ENCODE measurements at places on chromosomes 13 and 19.

DNA sequence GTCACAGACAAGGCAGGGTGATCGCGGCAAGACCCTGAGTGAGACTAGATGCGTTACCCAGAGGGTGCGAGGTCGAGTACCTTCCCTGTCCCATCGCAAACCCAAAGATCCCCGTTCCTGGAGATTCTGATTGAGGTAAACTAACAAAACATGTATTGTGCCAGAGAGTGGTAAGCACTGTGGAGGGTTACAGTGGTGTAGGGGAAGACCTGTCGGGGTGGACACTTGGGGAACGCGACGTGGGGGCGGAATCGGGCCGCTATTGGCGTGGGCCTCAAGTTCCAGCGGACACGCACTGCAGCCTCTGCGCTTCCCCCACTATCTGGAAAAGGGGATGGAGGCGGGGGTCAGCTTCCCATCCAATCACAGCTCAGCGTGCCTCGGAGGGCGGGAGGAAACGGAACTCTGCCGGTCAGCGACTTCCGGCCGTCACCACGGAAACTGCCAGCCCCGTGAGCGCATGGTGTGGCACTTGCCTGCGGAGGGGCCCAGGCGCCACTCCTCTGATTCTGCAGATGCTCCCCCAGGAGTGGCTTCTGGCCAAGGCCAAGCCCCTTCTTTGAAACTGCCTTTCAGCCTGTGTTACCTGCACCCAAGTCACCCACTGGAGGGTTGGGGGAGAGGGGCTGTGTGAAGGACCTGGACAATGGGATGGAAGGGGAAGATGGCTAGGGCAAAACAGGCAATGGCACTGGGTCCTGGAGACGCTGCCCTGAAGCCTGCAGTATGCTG is 1.0 kb upstream of the UBE2M start:
- DNase-seq = peak; percentile 92

- DNase-seq = no peak
These were observed 11.7 kb upstream of the ZNF813 start for GRCh38 chr19:53455828-53456227.

DNA sequence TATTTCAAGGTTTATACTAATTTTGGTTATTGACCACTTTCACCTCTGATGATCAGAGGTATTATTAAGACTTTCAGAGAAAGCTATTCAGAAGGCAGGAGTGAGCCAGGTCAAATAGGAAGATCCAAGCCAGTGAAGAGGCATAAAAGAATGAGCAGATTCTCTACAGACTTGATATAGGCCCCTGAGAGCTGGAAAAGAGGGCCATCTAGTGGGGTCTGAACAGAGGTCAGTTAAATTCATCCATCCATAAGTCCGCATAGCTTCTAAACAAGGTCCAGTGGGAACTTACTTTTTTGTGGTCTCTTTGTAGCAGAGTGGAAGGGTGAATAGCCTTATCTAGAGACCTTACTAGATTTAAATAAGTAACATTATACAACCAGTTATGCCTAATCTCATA is 126.6 kb upstream of the UFM1 start:
- DNase-seq = peak; percentile 63

- peak; percentile 82 for DNase-seq
These were observed at the start of the genes COL4A1 and COL4A2 for GRCh38 chr13:110306960-110307766. TSS of gene COL4A1 (minus strand) at chr13:110307157. CDS start at chr13:110307027, 130 bp downstream. TSS of gene COL4A2 (plus strand) at chr13:110307284. CDS start at chr13:110307904, 620 bp downstream.

DNA sequence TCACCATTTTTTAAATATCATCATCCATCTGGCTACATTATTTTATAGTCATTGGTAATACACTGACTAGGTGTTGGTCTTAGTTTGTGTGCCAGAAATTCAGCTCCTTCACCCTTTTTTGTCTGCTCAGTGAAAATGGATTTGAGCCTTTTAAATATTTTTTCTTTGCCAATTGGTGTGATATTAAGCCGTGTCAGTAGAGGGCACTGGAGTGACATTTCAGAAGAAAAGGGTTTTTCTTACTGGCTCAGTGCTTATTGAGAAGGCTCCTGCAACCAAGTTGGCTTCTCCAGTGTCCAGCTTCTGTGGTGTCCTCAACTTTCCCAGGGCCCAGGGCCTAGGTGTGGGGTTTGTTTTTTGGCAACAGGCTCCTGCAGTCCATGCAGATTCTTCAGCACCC is 546.6 kb downstream of the DACH1 start:
- DNase-seq = no peak

- no peak for DNase-seq
These were observed 7.3 kb upstream of the LMO7 start for GRCh38 chr13:75628801-75629200.

DNA sequence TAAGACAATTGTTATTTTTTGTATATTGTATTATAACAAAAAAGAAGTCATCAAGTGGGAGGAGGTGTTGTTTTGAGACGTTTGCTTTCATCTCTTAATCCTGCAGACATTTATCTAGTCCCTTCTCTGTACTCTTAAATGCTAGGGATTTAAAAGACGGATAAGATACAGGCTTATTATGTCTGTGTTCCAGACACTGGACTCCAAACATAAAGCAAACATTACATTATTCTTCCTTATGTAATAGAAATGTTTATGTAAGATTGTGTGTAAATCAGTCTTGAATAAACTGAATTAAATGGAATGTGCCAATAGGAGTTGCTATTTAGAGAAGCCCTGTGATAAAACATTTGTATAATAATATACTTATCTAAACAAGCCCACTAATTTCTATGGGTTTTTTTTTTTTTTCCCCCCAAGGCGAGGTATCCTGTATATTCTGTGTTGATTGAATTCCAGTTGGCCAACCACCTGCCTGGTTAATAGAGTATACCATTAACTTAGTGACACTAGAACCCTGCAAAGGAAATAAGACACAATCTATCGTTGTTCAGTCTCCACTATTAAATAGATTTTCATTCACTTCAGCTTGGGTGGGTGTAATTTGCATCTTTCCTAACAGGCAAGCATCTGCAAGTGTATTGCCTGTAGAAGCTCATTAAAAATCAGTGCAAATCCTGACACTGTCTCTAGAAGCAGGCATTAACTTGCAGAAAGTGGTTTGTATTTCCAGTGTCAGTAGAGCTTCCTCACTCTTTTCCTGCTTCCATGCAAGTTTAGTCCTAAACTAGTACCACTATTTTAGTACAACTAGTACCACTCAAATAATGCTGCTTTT is 69.0 kb downstream of the LRCH1 start:
- DNase-seq = no peak

GRCh38 chr13:50757008-50757407 is 86.5 kb downstream of the DLEU7 start:
- DNase-seq = no peak

DNA sequence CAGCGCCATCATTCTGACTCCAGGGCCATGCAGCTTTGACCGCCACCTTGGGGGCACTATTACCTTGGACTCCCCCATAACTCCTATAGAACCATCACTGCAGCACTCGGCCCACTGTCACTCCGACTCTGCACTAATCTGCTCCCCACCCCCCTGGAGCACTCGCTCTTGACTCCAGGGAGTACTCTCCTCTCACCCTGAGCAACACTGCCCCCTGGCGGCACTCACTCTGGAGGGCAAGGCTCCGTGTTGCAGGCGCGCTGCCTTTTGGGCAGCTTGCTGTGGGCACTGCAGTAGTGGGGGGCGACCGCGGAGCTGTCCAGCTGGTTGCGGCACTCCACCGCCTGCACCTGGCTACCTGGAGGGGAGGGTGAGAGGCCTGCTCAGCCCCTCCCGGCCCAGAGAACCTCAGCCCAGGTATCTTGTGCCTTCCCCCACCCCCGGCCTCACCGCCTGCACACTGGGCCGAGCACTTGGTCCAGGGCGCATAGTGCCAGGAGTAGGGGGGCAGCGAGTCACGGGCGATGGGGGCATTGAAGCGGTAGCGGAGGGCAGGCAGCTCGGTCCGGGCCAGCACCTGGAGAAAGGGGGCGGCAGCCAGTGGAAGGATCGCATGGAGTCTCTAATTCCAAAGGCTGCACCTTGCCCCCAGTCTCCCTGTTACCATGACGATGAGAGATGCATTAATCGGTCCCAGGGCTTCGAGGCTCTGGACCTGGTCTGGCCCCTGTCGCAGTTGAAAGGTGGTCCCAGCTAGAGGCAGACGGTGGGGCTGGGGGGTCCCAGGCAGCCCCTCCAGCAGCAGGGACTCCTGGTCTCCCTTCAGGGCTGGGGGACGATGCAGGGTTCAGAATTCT is 8.9 kb upstream of the MYO1F start:
- DNase-seq = no peak

- no peak for DNase-seq
These were observed 30.8 kb upstream of the AKT2 start for GRCh38 chr19:40315812-40316470.

DNA sequence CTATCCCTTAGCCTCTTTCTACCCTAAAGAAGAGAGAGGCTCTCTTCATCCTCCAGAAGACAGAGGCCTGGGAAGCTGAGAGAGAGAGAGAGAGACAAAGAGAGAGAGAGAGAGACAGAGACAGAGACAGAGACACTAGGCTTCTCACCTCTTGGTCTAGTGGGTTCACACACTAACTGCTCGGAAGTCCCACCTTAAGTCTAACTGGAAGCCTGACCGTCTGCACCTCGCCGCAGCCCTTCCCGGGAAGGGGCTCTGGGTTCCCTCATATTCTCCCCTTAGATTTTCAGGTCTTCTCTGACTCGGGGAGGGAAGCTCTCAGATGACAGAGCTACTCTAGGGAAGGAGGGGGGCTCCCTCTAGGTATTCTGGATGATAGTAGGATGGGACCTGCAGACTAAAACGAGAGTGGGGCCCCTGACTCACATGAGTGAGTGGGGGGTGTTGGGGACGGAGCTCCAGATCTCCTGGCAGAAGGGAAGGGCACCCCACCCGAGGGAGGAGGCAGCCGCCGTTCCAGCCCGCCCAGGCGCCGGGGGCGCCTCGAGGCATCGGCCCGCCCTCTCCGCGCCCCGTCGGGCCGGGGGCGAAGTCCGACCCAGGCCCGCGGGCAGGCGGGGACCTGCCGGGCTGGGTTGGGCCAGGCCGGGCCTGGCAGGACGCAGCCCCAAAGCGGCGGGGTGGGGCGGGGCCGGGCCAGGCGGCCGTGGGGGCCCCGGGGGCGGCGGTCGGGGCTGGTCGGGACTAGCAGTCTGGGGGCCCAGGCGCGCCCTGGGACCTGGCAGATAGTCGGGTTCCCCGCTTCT is 2.0 kb upstream of the JUNB start:
- no peak for DNase-seq

- DNase-seq = peak; percentile 91
These were observed 982 bp upstream of the DACT3 start for GRCh38 chr19:46661735-46662592.

GRCh38 chr19:53183146-53183764 is 9.9 kb downstream of the ZNF665 start:
- peak; percentile 39 for DNase-seq

- DNase-seq = no peak
These were observed 14.4 kb downstream of the GRTP1 start for GRCh38 chr13:113349491-113349890.

GRCh38 chr13:73631411-73631810 is 502.8 kb downstream of the KLF12 start:
- DNase-seq = no peak

DNA sequence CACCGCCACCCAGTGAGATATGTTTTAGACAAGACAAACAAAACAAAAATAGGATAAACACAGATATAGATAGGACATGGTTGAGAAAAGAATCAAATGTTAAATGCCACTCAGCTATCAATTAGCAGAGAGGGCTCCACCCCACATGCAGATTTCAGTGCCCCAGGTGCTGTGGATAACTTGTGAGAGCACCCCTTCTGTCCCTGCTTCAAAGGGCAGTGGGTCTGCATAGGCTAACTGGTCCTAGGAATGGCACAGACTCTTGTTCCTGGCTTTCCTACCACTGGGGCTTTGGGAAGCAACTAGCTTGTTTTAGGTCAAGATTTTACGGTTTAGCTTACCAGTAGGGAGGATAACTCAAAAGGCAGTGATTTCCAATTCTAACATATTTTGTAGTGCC is 460.3 kb downstream of the TSHZ3 start:
- DNase-seq = no peak

DNA sequence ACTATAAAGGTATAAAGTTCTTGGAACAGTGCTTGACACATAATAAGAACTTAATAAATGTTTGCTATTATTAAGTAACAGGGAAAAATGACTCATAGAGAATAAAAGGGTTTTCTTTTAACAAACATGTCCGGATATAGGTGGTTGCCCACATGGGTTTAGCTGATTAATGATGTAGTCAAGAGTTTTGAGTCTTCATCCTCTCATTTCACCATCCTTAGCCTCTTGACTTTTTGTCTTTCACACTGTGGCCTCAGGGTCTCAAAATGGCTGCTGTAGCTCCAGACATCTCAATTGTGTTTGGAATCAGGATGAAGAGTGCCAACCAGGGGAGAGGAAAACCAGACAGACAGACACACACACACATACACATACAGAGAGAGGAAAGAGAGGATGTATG is 97.9 kb downstream of the HSPH1 start:
- no peak for DNase-seq

- no peak for DNase-seq
These were observed 692.6 kb downstream of the DIAPH3 start for GRCh38 chr13:59471106-59471505.

DNA sequence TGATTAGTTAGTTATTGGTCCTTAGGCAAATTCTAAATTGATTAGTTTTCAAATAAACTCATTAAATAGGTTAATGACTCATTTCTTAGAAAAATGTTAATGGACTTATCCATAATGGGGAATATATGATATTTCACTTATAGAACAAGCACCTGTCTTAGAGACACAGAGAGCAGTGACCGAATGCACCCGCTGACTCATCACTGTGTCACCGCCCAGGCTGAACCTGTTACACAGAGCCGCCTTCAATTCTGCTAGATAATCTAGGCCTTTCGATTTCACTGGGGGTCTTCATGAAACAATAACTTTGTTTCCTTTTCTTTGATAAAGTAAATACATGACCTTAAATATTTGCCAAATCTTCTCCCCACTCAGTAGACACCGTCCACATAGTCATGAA is 13.1 kb downstream of the IRS2 start:
- DNase-seq = no peak

- DNase-seq = no peak
These were observed 13.2 kb downstream of the CLEC4G start for GRCh38 chr19:7718668-7719067.

GRCh38 chr13:95527955-95528354 is 24.6 kb upstream of the CLDN10 start:
- DNase-seq = no peak

DNA sequence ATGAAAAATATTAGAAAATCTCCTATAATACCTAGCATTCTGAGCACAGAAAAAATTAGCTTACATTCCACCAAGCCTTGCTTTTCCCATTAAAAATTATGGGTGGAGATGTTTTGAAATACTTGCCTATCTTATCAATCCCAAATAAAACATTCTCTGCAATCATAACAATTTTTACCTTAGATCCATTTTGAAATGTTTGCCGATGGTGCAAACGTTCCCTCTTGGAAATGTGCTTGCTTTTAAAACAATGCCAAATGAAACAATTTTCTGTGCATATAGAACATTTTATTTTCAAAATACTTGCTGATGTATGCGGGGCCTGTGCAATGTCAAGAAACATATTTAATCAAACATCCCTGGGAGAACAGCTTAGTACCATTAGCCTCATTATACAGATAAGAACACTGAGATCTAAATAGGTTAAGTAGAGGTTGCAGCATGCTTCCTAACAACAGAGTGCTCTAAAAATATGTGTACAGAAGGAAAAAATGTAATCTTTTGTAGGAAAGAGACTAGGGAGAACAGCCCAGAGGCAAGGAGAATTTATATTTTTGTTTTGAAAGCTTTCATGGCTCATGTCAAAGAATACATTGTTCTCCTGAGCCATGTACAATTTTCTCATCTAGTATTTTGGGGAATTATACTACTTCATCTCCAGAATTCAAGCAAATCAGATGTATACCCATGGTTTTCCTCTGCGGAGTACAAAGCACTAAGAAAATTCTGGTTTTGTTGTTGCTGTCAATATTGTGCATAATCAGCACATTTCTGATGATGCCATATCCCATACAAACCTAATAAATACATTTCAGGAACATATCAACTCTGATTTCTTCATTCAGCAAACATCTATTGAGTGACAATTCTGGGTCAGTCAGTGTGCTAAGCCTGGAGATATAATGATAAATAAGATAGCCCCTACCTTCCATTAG is 25.9 kb upstream of the FNDC3A start:
- DNase-seq = no peak
